Stimulated activated CD4-positive, alpha-beta T cell treated with anti-CD3 and anti-CD28 coated beads, Interleukin-15, amount 100 ng/mL, for 1 hour (primary cell): ENCODE measurements at places on chromosomes 6 and 20.

DNA sequence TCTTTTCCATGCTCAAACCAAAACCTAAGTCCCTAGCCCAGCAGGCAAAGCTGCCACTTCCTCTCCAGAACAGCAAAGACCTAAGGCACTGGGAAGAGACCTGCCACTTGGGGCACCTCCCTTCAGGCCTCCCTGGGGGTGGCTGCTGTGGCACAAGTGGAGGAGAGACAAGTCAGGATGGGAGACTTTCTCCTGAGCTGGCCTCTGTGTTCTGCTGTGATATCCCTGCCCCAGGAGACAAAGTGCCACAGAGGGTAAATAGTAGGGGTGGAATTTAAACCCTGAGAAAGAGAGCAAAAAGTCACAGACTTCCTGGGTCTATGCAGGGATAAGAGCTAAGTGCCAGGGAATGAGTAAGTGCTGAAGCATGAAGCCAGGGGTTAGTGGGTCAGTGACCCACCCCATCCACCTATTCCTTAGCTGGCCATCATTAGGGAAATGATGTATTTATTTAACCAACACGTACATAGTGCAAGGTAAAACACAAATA lies 84.2 kb downstream of the MRPL14 start:
- no peak for DNase-seq

DNA sequence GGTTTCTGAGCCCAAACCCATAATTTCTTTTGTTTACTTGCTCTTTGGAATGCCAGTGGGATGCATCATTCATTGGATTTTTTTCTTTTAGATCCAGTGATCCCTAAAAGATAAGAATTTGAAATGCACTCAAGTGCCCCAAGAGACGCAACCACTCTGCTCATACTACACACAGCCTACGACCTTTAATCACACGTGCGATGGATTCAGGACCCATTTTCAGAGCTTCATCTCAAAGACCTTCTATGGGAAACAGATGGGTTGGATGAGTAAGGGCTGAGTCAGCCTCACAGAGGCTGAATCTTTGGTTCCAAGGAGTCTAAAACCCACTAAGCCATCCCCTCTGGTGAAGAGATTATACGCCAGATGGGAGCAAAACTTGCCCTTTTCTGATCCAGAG lies 265.5 kb upstream of the EXOC2 start:
- no peak for DNase-seq

DNA sequence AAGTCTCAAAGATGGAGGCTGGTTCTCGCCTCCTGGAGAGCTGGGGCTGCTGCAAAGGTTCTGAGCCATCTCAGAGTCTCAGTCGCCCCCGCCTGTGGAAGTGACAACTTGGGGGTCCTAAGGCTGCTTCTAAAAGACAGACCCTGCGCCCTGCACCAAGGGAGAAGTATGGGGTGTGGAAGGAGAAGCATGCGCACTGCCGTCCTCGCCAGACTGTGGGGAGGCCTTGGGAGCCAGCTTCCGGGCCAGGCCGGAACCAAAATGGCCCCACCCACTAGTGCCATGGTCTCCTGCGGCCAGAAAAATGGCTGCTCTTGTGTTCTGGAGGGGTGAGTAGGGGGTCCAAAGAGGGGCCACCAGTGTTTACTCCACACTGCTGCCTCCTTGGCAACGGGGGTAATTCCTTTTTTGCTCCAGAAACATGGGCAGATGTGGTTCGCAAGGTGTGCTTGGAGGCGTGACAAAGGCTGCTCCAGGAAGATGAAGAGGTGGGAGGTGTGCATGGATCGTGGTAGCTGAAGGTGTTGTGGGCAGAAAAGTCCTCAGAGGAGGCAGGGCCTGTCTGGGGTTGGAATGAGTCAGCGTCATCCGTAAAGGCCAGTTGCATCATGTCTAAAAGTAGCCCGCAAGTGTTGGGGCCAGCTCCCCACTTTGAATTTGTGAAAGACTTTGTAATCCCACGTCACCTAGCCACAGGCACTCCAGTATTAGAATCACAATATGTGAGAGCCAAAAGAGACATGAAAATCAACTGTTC lies 329.8 kb upstream of the SOX4 start:
- DNase-seq = no peak

DNA sequence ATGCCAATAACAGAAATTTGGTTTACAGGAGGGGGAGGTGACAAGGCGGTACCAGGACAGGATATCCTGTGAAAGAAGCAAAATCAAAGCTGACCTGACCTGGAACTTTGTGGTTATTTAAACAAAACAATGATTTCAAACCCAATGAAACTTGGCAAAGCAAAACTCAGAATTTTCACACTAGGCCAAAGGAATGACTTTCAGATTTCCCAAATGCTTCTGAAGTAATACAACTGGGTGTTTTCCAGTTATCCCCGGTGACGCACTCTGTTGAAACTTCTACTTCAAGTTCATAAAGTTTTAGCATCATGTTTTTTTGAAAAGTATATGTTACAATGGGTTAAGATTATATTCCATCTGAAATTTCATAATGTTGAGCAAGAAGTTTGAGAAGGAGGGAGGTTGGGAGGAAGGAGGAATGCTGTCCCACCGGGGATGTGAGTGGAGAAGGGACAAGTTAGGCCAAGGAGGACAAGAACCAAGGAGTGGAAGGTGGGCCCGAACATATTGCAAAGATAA lies 78.1 kb upstream of the TRAF3IP2 start:
- DNase-seq = no peak

DNA sequence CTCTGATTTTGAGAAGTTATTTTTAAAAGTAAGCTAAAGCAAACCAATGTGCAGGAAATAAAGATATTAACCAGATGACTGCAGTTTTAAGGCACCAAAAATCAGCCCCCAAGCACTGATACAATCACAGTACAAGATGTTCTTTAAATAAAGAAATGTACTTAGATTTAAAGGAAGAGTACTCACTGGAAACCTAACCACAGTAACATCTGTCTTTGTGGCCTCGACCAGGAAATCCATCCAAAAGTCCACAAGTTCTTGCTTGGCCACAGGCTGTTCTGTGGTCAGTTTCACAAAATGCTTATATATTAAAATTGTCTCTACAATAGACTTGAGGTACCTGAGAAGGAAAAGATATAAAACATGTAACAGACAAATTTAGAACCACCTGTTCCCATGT lies 105.9 kb upstream of the MAP7 start:
- no peak for DNase-seq

DNA sequence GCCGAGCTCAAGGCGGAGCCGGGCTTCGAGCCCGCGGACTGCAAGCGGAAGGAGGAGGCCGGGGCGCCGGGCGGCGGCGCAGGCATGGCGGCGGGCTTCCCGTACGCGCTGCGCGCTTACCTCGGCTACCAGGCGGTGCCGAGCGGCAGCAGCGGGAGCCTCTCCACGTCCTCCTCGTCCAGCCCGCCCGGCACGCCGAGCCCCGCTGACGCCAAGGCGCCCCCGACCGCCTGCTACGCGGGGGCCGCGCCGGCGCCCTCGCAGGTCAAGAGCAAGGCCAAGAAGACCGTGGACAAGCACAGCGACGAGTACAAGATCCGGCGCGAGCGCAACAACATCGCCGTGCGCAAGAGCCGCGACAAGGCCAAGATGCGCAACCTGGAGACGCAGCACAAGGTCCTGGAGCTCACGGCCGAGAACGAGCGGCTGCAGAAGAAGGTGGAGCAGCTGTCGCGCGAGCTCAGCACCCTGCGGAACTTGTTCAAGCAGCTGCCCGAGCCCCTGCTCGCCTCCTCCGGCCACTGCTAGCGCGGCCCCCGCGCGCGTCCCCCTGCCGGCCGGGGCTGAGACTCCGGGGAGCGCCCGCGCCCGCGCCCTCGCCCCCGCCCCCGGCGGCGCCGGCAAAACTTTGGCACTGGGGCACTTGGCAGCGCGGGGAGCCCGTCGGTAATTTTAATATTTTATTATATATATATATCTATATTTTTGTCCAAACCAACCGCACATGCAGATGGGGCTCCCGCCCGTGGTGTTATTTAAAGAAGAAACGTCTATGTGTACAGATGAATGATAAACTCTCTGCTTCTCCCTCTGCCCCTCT lies 1.1 kb downstream of the CEBPB start:
- DNase-seq = peak; percentile 10

GRCh38 chr20:19361790-19362189 lies 149.3 kb downstream of the SLC24A3 start:
- no peak for DNase-seq

GRCh38 chr6:80143419-80143937 lies 37.0 kb downstream of the BCKDHB start:
- no peak for DNase-seq

DNA sequence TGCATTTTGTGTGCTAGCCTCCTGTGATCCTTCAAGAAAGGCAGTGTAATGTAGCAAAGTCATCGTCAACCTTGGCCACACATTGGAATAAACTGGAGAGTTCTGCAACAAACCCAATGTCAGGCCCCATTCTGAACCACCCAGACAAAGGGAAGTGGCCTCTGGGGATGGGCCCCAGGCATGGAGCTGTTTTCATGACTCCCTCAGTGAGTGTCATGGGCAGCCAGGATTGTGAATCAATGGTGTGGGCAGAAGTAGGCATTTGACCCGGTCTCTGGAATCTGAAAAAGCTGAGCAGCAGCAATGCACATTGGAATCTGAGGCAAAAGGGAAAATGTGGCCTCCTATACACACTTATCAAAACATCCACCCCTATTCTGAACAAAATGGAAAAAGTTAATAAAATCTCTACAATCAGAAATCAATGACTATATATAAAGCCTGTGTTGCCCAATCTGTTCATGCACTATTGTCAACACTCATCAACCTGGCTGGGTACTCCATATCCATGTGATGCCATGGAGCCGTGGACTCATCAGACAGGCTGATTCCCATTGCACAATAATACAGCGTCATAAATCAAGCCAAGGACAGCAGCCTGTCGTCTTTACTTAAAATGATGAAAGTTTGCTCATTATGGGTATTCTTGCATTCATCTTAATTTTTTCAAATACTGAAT lies 134.9 kb upstream of the STMND1 start:
- DNase-seq = no peak

DNA sequence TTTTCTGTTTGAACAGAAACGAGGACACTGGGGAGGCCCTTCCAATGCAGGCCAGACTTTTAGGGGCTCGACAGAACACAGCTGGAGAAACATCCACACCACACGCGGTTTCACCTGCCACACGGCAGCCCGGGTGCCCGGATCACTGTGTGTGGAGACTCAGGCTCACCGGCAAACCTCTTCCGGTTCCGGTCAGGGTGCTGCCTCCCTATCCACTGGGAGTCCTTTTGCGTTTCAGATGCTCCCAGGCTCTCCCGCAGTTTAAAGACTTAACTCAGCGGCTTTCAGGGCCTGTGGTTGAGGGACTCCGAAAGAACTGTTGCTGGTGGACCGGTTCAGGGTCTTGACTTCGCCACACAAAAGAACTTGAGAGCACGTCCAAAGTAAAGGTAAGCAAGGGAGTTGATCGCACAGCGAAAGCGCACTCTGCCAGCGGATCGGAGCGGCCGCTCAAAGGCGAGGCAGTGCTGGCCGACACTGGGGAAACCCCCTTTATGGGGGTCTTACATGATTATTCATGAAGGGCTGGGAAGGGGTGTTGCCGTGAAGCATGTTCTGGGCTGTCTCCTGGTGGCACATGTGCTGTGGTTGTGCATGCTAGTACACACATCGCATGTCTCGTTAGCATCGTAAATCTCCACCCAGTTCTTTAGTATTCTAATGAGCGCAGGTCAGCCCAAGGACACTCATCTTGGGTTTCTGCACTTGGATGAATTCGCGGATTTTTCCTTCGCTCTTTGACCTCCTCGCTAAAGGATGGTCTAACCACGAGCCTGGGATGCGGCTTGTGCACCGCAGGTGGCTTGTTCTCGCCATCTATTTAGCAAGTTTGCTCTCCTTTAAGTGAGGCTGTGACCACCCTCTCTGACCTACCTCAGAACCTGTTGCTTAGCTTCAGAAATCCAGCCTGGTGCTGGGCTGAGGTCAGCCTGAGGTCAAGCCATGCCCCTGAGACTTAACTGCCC lies 180.3 kb downstream of the CDH26 start:
- DNase-seq = no peak

DNA sequence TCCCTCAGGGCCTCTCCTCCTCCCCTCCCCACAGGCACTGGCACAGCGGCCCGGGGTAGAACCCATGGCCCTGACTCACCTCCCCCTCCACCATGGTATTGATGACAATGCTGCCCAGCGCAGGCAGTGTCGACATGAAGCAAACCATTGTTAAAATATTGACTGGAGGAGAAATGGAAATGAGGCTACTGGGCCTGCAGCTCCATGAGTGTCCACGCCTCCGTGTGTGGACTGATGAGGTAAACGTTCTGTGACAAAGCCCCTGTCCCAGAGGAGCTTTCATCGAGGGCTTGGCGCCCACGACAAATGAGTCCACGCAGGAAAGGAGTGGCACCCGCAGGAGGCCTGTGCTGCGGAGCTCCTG lies 402.7 kb downstream of the TAF4 start:
- DNase-seq = no peak

DNA sequence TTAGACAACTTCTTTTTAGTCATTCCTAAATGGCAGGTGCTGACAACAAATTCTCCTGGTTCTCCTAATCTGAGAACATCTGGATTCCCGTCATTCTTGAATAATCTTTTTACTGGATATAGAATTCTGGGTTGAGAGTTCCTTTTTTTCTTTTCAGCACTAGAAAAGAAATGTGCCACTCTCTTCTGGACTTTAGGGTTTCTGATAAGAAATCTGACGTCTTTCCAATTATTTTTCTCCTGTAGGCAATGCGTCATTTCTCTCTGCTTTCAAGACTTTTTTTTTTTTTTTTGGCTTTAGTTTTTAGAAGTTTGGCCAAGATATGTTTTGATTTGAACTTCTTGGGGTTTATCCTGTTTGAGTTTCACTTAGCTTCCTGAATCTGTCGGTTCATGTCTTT lies 66.1 kb upstream of the RNF24 start:
- no peak for DNase-seq

DNA sequence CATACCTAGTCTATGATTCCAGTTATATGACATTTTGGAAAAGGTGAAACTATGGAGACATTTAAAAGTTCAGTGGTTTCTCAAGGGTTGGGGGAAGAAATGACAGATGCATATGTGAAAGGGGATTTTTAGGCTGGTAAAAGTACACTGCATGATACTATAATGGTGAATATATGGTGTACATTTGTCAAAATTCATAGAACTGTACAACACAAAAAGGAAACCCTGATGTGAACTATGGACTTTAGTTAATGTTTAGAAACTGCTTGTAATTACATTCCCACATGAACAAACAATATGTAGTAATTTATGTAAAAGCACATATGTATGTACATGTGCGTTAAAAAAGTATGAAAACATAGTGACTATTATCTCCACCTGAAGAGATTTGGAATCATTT lies 907.3 kb upstream of the CITED2 start:
- no peak for DNase-seq

- DNase-seq = no peak
These were observed 8.7 kb downstream of the GPLD1 start for GRCh38 chr6:24480705-24481104.

- DNase-seq = no peak
These were observed 3.1 kb upstream of the PTGIS start for GRCh38 chr20:49570828-49571552.

GRCh38 chr6:2259002-2259494 lies 13.6 kb upstream of the GMDS start:
- no peak for DNase-seq

DNA sequence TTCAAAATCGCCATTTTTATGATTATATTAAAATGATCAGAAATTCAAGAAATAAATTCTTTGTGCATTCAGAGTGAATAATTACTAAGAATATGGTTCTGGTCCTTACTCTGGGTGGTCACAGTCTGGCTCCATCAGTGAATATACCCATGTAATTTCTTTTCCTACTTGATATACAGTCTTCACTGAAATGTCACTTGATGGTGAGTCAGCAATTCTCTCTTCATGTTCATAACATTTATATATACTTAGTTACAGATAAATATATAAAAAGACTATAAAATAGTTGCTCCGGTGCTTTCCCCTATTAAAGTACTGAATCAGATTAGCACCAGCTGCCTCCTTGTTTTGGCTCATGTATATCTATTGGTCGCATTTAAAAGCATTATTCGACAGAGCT lies 56.4 kb upstream of the MTRF1L start:
- no peak for DNase-seq
